ENCODE measurements at places on chromosomes 13 and 19.

DNA sequence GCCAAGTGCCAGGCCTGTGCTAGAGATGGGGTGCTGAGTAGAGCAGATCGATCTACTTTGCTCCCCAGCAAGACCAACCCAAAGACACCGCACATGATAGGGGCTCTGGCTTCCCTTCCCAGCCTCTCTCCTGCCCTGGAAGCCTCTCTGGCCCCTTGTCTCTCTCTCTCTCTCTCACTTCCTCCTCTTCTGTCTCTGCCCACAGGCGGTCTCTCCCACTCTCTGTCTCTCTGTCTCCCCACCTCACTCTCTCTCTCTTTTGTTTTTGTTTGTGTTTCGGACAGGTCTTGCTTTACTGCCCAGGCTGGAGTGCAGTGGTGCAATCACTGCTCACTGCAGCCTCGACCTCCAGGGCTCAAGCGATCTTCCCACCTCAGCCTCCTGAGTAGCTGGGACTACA, 1.3 kb downstream of the SELENOV start:
- no peak for DNase-seq

GRCh38 chr19:46815833-46816627, 27.6 kb upstream of the SLC1A5 start:
- DNase-seq = no peak

GRCh38 chr19:35868172-35868822, at the start of gene APLP1:
APLP1 (plus strand) TSS chr19:35868574; CDS start chr19:35868637, 63 bp downstream.
- DNase-seq = peak; percentile 78

DNA sequence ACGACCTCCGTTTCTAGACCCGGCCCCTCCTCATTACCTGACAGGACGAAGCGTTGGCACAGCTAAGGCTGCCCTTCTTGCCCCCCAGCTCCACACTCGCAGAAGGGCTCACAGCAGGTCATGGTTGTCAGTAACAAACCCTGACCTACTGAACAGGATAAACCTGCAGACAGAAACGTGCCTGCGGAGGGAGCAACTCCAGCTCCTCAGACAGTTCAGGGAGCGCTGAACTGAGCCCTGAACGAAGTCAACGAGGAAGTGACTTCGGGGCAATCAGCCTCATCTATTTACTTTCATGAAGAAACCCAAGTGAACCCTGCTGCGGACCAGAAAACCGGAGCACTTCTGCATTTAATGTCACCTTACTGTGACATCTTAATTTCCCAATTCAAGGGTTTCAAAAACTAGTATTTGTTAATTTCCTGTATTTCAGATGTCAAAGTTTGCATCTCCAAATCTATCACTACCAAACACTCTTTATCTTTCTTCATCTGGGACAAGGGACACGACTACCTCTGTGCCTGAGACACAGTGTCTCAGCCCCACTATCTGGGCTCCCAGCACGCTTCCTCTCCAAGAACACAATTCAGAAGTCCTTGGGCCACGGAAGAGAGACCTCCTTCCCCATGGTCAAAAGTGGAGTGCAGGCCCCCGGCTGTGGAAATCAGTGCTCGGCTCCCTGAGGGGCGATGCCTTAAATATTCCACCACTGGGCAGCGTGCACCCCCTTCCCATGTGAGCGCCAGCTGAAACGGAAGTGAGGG, 40.2 kb downstream of the CARS2 start:
- no peak for DNase-seq

- DNase-seq = no peak
Measured at GRCh38 chr19:35478794-35479677, 11.2 kb downstream of the KRTDAP start.

GRCh38 chr13:27965740-27966640, 3.1 kb downstream of the CDX2 start:
- peak; percentile 17 for DNase-seq

DNA sequence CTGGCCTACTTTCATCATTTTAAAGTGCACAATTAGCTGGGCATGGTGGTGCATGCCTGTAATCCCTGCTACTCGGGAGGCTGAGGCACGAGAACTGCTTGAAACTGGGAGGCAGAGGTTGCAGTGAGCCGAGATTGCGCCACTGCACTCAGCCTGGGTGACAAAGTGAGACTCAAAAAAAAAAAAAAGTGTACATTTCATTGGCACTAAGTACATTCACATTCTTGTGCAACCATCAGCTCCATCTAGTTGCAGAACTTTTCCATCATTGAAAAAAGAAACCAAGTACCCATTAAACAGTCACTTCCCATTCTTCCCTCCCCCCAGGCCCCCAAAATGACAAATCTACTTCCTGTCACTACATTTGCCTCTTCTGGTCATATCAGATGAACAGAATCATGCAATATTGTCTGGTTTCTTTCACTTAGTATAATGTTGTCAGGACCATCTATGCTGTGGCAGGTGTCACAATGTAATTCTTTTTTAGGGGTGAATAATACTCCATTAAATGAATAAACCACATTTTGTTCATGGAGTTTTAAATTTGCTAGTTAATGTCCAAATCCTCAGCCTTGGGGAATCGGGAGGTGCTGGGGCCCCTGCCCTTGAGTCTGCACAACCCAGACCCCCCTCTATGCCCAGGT, 7.4 kb upstream of the SIGLEC11 start:
- DNase-seq = no peak

- DNase-seq = peak; percentile 86
Measured at GRCh38 chr19:40598121-40598917, 2.9 kb upstream of the LTBP4 start.

GRCh38 chr19:35095667-35096368, 19.8 kb upstream of the FXYD3 start:
- DNase-seq = no peak

DNA sequence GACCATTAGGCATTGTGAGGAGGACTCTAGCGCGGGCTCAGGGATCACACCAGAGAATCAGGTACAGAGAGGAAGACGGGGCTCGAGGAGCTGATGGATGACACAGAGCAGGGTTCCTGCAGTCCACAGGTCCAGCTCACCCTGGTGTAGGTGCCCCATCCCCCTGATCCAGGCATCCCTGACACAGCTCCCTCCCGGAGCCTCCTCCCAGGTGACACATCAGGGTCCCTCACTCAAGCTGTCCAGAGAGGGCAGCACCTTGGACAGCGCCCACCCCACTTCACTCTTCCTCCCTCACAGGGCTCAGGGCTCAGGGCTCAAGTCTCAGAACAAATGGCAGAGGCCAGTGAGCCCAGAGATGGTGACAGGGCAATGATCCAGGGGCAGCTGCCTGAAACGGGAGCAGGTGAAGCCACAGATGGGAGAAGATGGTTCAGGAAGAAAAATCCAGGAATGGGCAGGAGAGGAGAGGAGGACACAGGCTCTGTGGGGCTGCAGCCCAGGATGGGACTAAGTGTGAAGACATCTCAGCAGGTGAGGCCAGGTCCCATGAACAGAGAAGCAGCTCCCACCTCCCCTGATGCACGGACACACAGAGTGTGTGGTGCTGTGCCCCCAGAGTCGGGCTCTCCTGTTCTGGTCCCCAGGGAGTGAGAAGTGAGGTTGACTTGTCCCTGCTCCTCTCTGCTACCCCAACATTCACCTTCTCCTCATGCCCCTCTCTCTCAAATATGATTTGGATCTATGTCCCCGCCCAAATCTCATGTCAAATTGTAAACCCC, 2.8 kb upstream of the CEACAM5 start:
- DNase-seq = peak; percentile 40

GRCh38 chr19:48858984-48859710, 9.3 kb downstream of the PLEKHA4 start:
- DNase-seq = peak; percentile 85

- peak; percentile 88 for DNase-seq
Measured at GRCh38 chr19:51607077-51607476, 23.1 kb downstream of the SIGLEC5 start.

DNA sequence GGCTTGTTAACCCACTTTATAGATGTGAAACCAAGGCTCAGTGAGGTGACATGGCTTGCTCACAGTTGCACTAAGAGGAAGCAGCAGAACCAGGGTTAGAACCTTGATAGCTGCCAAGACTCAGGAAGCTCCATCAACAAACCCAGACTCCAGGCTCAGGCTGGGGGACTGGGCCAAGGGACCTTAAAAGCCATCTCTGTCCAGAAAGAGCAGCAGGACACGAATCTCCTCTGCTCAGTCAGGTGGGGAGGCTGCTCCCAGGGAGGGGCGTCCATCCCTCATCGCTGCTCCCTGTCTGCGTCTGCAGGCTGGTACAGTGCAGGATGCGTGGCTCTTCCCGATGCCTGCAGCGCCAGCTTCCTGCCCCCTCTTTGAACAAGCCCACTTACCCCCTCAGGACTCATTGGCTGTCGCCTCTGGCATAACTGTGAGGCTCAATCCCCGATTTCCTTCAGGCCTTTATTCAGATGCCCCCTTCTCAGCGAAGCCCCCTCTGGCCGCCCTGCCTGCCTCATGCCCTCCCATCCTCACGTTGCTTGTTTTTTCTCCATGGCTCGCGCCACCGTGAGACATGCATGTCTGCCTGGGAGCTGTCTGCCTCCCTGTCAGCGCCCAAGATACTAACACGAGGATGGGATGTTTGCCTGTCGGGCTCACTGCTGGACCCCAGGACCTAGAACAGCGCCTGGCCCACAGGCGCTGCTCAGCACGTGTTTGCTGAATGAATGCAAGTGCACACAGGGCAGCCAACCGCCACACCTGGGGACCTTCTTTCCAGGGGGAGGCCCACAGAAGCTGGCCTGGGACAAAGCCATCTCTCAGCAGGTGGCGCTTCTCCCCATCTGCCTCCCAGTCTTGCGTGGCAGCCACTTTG, 21.5 kb downstream of the AKT2 start:
- DNase-seq = no peak

DNA sequence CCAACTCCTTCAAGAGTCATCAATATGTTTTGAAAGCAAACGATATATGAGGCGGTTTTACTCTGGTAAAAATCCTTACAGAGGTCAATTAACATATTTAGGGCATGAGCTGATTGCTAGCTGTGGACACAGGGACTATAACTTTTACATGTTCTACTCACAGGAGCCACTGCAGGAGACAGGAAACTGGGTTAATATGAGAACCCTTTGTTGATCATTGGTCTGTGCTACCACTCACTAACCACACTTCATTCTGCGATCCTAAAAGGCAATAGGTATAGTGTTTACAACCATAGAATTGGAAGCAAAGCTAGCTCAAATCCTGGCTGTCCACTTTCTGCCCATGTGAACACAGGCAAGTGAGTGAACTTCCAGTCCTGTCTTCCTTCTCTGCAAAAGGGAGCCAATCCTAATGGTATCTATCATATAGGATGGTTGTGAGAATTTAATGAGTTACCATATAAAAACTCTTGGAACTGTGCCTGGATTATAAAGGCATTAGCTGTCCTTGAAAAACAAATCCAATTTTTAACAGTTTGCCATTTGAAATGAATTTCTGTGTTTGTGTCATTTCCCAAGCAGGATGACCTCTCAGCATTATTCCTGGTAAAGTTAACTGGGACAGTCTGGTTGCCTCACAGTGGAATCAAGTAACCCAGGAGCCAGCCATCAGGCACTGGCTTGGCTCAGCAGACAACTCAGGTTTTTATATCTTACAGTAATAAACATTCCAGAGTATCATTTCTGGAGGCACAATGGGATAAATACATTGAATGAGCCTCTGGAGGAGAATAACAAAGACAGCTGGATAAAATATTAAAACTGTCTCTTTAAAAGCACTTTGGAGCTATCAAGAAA, 29.8 kb upstream of the RAP2A start:
- no peak for DNase-seq

GRCh38 chr13:40351537-40352379, 314.7 kb downstream of the FOXO1 start:
- no peak for DNase-seq

DNA sequence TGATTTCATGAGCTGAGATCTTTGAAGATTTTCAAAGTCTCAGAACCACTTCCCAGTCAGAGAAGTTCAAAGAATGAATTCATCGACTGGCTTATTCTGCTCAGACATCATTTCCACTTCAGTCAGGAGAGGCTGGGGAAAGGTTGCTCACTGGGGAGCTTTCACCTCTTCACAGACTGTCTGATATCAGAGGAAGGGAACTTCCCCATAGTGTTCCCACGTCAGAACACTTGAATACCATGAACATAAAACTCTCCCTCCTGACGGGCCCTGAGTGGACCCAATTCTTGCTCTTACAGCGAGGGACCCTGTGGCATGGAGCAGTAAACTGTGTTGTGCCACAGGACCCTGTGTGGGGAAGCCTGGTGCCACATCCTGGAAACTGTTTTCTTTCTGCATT, 492.6 kb downstream of the COG6 start:
- no peak for DNase-seq

DNA sequence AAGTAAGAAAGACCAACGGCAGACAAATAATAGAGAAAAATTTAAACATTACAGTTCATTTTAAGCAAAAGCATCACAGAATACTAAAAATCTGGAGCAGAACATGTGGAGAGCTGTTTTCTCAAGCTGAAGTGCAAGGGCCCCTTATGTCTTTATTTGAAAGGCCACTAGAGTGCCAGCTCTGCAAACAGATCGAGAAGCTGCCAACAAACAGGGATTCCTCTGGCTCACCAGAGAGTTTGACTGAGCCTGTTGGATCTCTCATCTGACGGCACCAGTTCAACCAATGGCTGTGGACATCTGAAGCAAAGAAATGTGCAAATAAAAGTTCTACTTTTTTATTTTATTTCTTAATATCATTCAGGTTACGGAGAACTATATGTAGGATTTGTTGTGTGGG, 119.7 kb downstream of the COL4A2 start:
- no peak for DNase-seq

- DNase-seq = peak; percentile 68
Measured at GRCh38 chr19:50565984-50566903, 2.0 kb downstream of the LRRC4B start.

GRCh38 chr19:44576843-44577565, 36.4 kb upstream of the IGSF23 start:
- DNase-seq = no peak

DNA sequence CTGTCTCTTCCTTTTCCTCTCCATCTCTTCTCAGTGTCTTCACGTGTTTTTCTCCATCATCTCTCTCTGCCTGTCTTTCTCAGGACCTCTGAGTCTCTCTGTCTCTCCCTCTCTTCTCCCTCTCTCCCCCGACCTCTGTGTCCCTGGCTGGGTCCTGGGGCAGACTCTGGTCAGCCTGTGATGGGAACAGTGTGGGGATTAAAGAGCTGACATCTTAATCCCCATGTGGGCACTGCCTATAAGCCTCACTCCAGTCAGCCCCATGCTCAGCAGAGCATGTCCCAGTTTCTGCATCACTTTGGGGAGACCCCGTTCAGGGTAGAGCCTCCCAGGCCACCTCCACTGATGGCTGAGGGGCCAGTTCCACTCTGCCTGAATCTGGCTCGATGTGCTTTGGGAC, 16.2 kb downstream of the EGLN2 start:
- DNase-seq = no peak

GRCh38 chr13:97460004-97460775, 26.2 kb downstream of the RAP2A start:
- peak; percentile 55 for DNase-seq

GRCh38 chr19:41111750-41112295, 2.4 kb upstream of the CYP2F1 start:
- no peak for DNase-seq

Data from GM10248 (cell line).